Renal cortical epithelial cell (primary cell): ENCODE measurements at places on chromosomes 5 and 9. TPM values are rescaled to one million over a fixed set of nuclear protein-coding genes. Genes with fewer than 3 reads are reported as not detected.

Gene OR1J2
- total RNA-seq: not detected in 2 replicates

Gene ZBTB34
- total RNA-seq: 9.0 and 19.5 TPM in 2 replicates

Gene KLF9
- total RNA-seq: 20.7 and 30.9 TPM in 2 replicates

Gene GOLGA1
- 5.4 and 12.9 TPM in 2 replicates for total RNA-seq

Gene IFNA21
- not detected in 2 replicates for total RNA-seq

Gene IL13
- not detected in 2 replicates for total RNA-seq

Gene KIF24
- 1.9 and 3.5 TPM in 2 replicates for total RNA-seq

Gene WDR5
- 18.4 and 23.1 TPM in 2 replicates for total RNA-seq

Gene PLPP7
- total RNA-seq: 8.0 and 9.9 TPM in 2 replicates
